T-helper 17 cell (primary cell): ENCODE measurements at places on chromosomes 4 and X. TPM values are rescaled to one million over a fixed set of nuclear protein-coding genes. Genes with fewer than 3 reads are reported as not detected.

CLDN22 gene
- not detected for total RNA-seq

LEF1 gene
- 319 TPM for total RNA-seq

LDB2 gene
- not detected for total RNA-seq

DNA sequence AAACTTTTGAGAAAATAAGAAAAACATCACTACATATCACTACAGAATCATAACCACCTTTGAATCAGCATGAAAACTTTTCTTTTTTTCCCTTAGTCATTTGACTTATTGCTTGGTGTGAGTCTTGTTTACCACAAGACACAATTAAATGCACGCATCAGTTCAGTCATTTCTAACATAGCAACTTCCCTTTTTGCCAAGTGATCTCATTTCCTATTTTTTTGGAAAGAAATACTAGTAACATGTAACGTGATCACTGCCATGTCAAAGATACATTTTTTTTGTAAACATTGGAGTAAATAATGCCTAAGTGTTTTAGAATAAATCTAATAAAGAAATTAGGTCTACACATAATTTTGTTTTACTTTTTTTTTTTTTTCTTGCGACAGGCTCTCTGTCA lies 5.1 kb upstream of the CXCL8 start:
- no peaks in the 10 kb centered on the region for H3K4me1 ChIP-seq
- no peak overlapping the region for H3K27ac ChIP-seq
- DNase-seq = no peak
- no peaks in the 10 kb centered on the region for H3K36me3 ChIP-seq
- peaks cover 6% of the 10 kb centered on the region for H3K27me3 ChIP-seq

HOPX gene
- total RNA-seq = 30.7 TPM

DNA sequence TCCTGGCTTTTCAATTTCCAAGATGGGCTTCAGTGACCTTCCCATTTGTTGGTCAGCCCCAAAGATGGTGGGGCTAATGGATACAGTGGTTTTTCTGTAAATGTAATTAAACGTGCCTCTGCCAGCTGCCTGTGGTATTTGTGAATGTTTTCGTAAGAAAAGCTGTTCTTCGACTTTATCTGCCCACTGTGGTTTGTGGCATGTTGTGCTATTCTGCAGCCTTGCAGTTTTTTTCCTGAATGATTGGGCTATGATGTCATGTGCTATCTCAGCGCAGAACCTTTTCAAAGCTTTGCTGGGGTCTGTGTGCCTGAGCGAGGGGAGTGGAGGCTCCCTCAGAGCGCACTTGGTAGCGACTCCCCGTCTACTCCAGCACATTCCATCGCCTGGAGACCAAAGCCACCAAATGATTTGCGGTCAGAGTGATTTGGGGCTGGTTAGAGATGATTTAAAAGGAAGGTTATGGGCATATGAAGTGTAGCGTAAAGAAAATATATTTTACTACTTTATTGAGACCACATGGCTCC lies 137.5 kb downstream of the PALLD start:
- no peaks in the 10 kb centered on the region for H3K36me3 ChIP-seq
- H3K27me3 ChIP-seq = peaks cover 73% of the 10 kb centered on the region
- no peak overlapping the region for H3K4me3 ChIP-seq
- no peak overlapping the region for H3K27ac ChIP-seq
- H3K4me1 ChIP-seq = peaks cover 3% of the 10 kb centered on the region
- no peak for DNase-seq

TCP11X2 gene
- 0.40 TPM for total RNA-seq

SLBP gene
- 24.9 TPM for total RNA-seq

UBQLN2 gene
- total RNA-seq = 54.2 TPM

PRICKLE3 gene
- 7.5 TPM for total RNA-seq

DNA sequence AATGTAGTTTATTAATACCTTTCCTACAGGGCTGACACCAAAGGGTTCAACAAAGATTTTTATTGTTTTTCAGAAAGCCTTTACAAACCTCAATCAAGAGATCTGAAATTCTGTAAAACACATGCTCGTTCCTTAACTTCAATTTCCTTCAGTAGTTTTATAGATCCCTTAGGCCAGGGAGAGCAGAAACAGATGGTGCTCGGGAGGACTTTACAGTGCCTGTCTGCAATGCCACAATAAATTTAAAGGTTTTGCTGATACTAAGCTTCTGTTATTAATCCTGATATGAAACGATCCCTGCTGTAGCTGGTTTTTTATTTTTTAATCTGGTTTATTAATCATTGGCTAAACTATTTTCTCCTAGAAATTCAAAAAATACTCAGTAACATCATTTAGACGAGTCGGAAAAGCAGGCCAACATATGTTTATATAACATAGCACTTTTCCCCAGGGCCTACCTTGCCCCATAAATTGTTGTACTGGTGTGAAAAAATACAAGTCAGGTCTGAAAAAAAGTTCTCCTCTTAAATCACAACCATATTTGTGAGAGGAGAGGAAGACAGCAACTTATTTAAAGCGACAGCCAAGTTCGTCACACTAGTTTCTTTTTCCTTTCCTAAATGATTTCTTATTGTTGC lies 39.8 kb downstream of the SHISA3 start:
- peaks cover 15% of the 10 kb centered on the region for H3K36me3 ChIP-seq
- no peak for DNase-seq
- H3K27me3 ChIP-seq = no peaks in the 10 kb centered on the region
- H3K4me1 ChIP-seq = peaks cover 2% of the 10 kb centered on the region
- H3K27ac ChIP-seq = no peak overlapping the region

XAGE2 gene
- not detected for total RNA-seq

GRCh38 chr4:73257651-73258435 lies 755 bp downstream of the ANKRD17 start:
- H3K4me1 ChIP-seq = peaks cover 42% of the 10 kb centered on the region
- H3K27me3 ChIP-seq = no peaks in the 10 kb centered on the region
- H3K36me3 ChIP-seq = peaks cover 6% of the 10 kb centered on the region
- H3K27ac ChIP-seq = peak overlapping the region; percentile 100

DNA sequence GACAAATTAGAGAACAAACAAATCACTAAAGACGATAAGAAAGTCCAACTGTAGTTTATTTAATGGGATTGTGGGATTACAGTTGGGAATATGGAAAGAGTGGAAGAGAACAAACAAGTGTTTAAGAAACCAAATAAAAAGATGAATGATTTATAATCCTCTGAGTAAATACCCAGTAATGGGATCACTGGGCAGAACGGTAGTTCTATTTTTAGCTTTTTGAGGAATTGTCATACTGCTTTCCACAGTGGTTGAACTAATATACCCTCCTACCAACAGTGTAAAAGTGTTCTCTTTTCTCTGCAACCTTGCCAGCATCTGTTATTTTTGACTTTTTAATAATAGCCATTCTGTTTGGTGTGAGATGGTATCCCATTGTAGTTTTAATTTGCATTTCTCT lies 15.0 kb downstream of the C4orf51 start:
- no peaks in the 10 kb centered on the region for H3K4me1 ChIP-seq
- H3K36me3 ChIP-seq = peaks cover 2% of the 10 kb centered on the region
- H3K4me3 ChIP-seq = no peak overlapping the region
- peaks cover 5% of the 10 kb centered on the region for H3K27me3 ChIP-seq

GRCh38 chr4:27685947-27686346 lies 825.3 kb downstream of the STIM2 start:
- no peak overlapping the region for H3K4me3 ChIP-seq
- H3K36me3 ChIP-seq = no peaks in the 10 kb centered on the region
- no peak overlapping the region for H3K27ac ChIP-seq
- no peak for DNase-seq
- H3K27me3 ChIP-seq = no peaks in the 10 kb centered on the region

- no peak for DNase-seq
- peaks cover 7% of the 10 kb centered on the region for H3K36me3 ChIP-seq
- peaks cover 2% of the 10 kb centered on the region for H3K4me1 ChIP-seq
- peaks cover 70% of the 10 kb centered on the region for H3K27me3 ChIP-seq
Measured at GRCh38 chr4:121454251-121454979, 73.6 kb upstream of the QRFPR start.

GRCh38 chr4:180542445-180543100 lies 1700.6 kb upstream of the TENM3 start:
- no peak for DNase-seq
- no peak overlapping the region for H3K4me3 ChIP-seq
- no peak overlapping the region for H3K27ac ChIP-seq
- H3K36me3 ChIP-seq = no peaks in the 10 kb centered on the region
- H3K4me1 ChIP-seq = no peaks in the 10 kb centered on the region
- no peaks in the 10 kb centered on the region for H3K27me3 ChIP-seq

ETDA gene
- not detected for total RNA-seq

DNA sequence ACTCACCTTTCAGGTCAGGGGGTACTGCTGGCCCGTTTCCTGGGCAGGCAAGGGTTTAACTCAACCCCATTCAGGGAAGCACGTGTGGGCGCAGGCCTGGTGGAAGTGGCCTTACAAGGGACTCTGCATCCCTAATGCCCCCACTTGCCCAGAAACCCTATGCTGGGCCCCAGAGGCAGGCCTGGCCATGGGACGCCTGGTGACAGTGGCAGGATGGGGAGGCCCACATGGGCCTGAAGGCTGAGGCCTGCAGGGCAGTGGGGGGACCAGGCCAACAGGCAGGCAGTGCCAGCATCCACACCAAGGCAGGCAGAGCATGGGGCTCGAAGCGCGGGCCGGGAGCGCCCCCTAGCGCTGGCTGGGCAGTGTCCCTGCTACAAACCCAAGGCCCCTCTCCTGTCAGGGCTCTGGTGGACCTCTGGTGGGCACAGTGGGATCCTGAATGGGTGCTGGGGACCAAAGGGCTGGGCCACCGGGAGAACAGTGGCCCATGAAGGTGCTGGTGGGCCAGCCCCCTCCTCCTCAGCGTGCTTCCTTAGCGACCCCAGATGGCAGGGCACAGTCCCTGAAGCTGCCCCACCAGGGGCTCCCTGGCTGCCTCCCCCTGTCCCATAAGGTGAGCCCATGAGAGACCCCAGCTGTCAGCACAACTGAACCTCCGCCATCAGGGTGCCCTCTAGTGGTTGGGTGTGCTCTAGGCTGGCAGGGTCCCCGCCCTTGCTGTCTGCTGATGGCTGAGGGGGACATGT lies 16.8 kb downstream of the FGFR3 start:
- H3K36me3 ChIP-seq = no peaks in the 10 kb centered on the region
- H3K4me1 ChIP-seq = peaks cover 2% of the 10 kb centered on the region
- peak; percentile 67 for DNase-seq
- H3K4me3 ChIP-seq = no peak overlapping the region

- H3K4me3 ChIP-seq = no peak overlapping the region
- no peaks in the 10 kb centered on the region for H3K4me1 ChIP-seq
- DNase-seq = no peak
- H3K36me3 ChIP-seq = peaks cover 2% of the 10 kb centered on the region
- peaks cover 8% of the 10 kb centered on the region for H3K27me3 ChIP-seq
Measured at GRCh38 chr4:184300816-184301215, 83.1 kb upstream of the ENPP6 start.

DNA sequence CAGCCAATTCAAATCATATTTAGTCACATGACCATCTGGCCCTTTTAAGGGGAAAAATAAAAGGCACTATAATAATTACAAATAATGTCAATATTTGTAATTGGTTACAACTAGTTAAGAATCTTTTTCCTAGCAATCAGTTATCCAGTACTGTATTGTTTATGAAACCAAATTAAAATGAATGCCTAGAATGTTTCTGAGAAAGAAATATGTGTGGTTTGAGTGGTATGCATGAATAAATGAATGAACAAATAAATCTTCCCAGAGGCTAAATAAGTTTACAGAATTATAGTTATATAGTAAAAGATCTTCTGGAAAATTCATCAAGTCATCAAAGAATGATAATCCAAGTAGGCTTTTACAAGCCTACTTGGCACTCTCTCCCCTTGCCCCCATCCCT lies 55.8 kb upstream of the F8A3 start:
- H3K4me3 ChIP-seq = no peak overlapping the region
- no peak for DNase-seq
- H3K27me3 ChIP-seq = no peaks in the 10 kb centered on the region
- peaks cover 2% of the 10 kb centered on the region for H3K4me1 ChIP-seq
- no peak overlapping the region for H3K27ac ChIP-seq
- peaks cover 3% of the 10 kb centered on the region for H3K36me3 ChIP-seq

GRCh38 chr4:101785486-101785885 lies 5.0 kb upstream of the BANK1 start:
- peaks cover 3% of the 10 kb centered on the region for H3K36me3 ChIP-seq
- H3K4me3 ChIP-seq = no peak overlapping the region
- no peak for DNase-seq
- H3K27ac ChIP-seq = no peak overlapping the region

DNA sequence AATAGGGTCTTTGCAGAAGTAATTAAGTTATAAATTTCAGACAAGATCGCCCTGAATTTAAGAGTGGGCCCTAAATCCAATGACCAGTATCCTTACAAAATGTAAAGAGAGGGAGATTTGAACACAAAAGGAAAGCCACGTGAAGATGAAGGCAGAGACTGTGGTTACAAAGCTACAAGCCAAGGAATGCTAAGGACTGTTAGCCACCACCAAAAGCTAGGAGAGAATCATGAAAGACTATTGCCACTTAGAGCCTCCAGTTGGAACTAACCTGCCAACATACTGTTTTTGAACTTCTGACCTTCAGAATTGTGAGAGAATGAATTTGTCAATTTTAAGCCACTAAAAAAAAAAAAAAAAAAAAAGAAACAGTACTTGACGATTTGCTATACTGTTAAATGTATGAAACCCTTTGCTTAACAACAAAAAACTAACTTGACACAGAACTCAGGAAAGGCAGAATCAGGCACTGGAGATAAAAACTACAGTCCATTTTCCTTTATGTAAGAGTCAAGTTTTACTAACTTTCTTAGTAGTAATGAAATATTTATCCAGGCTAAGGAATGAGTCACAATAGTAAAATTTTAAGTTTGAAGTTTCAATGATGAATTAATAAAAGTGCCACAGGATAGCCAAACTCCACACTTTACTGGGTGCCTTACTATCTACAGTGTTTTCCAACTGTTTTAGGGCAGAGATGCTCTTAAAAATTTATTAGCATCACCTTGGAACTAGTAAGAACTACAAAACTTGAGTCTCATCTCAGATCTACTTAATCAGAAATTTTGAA lies 25.1 kb downstream of the DHX15 start:
- peaks cover 3% of the 10 kb centered on the region for H3K36me3 ChIP-seq
- no peak for DNase-seq
- H3K4me3 ChIP-seq = no peak overlapping the region
- peak overlapping the region; percentile 21 for H3K27ac ChIP-seq

DNA sequence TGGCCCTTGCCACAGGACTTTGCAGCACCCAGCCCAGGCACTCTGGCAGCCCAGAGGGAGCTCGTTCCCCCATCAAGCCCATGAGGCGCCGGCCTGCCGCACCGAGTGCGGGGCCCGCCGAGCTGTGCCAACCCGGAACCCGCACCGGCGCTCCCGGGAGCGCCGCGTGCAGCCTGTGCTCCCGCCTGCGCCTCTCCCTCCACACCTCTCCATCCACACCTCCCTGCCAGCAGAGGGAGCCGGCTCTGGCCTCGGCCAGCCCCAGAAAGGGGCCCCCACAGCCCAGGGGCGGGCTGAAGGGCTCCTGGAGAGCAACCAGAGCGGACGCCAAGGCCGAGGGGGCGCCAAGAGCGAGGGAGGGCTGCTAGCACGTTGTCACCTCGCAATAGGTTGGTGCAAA lies 268.8 kb downstream of the MID1IP1 start:
- no peak overlapping the region for H3K27ac ChIP-seq
- no peaks in the 10 kb centered on the region for H3K36me3 ChIP-seq
- no peak overlapping the region for H3K4me3 ChIP-seq
- no peak for DNase-seq

- no peaks in the 10 kb centered on the region for H3K27me3 ChIP-seq
- H3K4me1 ChIP-seq = no peaks in the 10 kb centered on the region
- H3K4me3 ChIP-seq = no peak overlapping the region
- H3K36me3 ChIP-seq = no peaks in the 10 kb centered on the region
Measured at GRCh38 chrX:31590581-31591114, 518.8 kb upstream of the FTHL17 start.
